ENCODE measurements at places on chromosomes 16 and 17. TPM values are rescaled to one million over a fixed set of nuclear protein-coding genes. Genes with fewer than 3 reads are reported as not detected.
A peak's percentile ranks its signal among the peaks of the same experiment; 100 is the strongest.

GRCh38 chr16:85174871-85175723, 62.8 kb upstream of the CIBAR2 start:
- no peak for DNase-seq
- no peak overlapping the region for H3K4me3 ChIP-seq
- H3K4me1 ChIP-seq: peaks cover 28% of the 10 kb centered on the region
- H3K27me3 ChIP-seq: peaks cover 21% of the 10 kb centered on the region
- H3K36me3 ChIP-seq: no peaks in the 10 kb centered on the region

Gene NCBP3
- total RNA-seq: 72.4 TPM

- no peaks in the 10 kb centered on the region for H3K36me3 ChIP-seq
- no peak for DNase-seq
- no peaks in the 10 kb centered on the region for H3K27me3 ChIP-seq
- H3K27ac ChIP-seq: no peak overlapping the region
Measured at GRCh38 chr16:31262084-31262483, 2.3 kb downstream of the ITGAM start.

Gene CHST6
- total RNA-seq: 6.2 TPM

Gene RBL2
- 44.9 TPM for total RNA-seq

GRCh38 chr16:3020247-3020603, at the start of gene TNFRSF12A:
TSS of gene TNFRSF12A (plus strand) at chr16:3020368. CDS start at chr16:3020398, 30 bp downstream.
- H3K27ac ChIP-seq: no peak within 1 kb of the TSS
- peaks cover 21% of the 10 kb centered on the region for H3K4me1 ChIP-seq
- no peaks in the 10 kb centered on the region for H3K36me3 ChIP-seq

DNA sequence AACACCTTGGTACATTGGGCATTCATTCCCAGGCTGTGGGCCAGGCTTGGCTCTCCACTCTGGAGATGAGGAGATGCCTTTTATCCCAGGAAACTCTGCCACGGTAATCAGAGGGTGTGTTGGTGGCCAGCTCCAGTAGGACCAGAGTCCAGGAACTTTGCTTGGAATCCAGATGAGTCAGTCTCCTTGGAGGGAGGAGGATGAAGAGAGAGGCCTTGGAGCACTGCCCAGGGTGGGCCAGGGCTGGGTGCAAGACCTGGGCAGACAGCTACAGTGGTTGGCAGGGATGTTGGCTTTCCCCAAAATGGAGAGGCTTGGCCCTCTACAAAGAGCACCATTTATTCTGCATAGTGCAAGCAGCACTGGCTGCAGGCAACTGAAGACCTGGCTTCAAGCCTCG, 209.0 kb downstream of the RGS9 start:
- H3K27me3 ChIP-seq: no peaks in the 10 kb centered on the region
- DNase-seq: no peak
- no peak overlapping the region for H3K4me3 ChIP-seq
- no peaks in the 10 kb centered on the region for H3K4me1 ChIP-seq

GRCh38 chr17:28925912-28926365, 23.1 kb upstream of the DHRS13 start:
- DNase-seq: no peak
- no peak overlapping the region for H3K27ac ChIP-seq
- no peaks in the 10 kb centered on the region for H3K4me1 ChIP-seq
- no peaks in the 10 kb centered on the region for H3K27me3 ChIP-seq
- H3K4me3 ChIP-seq: no peak overlapping the region

Gene OR3A3
- total RNA-seq: not detected

- H3K27me3 ChIP-seq: no peaks in the 10 kb centered on the region
- no peaks in the 10 kb centered on the region for H3K36me3 ChIP-seq
- no peak for DNase-seq
- H3K4me1 ChIP-seq: no peaks in the 10 kb centered on the region
- H3K4me3 ChIP-seq: no peak overlapping the region
- H3K27ac ChIP-seq: no peak overlapping the region
Measured at GRCh38 chr17:66337866-66338485, 35.6 kb downstream of the PRKCA start.

- no peak for DNase-seq
- H3K4me1 ChIP-seq: peaks cover 20% of the 10 kb centered on the region
- H3K27ac ChIP-seq: no peak overlapping the region
- no peaks in the 10 kb centered on the region for H3K36me3 ChIP-seq
Measured at GRCh38 chr16:83552228-83552627, 255.6 kb upstream of the HSBP1 start.

- no peaks in the 10 kb centered on the region for H3K27me3 ChIP-seq
- no peaks in the 10 kb centered on the region for H3K36me3 ChIP-seq
Measured at GRCh38 chr17:17351356-17351891, 48.3 kb downstream of the NT5M start.

DNA sequence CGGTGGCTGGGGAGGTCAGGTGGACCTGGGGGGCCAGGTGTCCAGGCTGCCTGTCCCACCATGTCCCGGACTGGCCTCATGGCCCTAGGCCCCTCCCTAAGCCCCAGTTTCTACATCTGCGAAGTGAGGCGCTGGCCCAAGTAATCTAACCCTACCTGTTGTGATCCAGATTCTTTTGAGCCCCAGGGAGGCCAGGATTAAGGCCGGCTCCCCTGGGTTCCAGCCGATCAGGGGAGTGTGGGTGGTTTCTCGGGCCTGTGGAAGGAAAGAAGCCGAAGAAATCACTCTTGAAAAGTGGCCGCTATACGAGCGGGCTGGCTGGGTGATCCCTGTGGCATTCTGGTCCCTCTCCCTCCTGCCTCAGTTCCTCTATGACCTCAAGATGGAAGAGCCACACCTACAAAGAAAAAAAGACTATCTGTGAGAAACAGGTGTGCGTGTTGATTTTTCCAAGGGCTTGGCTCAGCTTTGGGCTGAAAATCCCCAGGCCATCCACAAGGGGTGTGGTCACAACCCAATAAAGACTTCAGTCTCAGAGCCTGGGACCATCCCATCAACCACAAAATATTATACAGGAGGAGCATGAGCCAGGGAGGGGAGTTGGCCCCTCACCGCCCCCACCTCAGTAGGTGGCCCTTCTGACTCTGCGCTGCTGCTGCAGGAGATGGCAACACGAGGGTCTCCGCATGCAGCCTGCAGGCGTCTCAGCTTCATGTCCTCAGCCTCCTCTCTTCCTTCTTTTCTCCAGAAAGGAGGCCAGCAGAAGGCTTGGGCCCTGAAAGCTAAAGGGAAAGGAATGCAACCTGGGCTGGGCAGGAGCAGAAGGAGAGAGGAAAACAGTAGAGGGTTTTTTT, 20.3 kb downstream of the GPR142 start:
- DNase-seq: no peak
- peaks cover 19% of the 10 kb centered on the region for H3K4me1 ChIP-seq
- no peak overlapping the region for H3K27ac ChIP-seq
- H3K4me3 ChIP-seq: no peak overlapping the region
- H3K27me3 ChIP-seq: no peaks in the 10 kb centered on the region

GRCh38 chr17:14470417-14470816, 169.5 kb downstream of the HS3ST3B1 start:
- H3K27ac ChIP-seq: no peak overlapping the region
- DNase-seq: no peak
- peaks cover 5% of the 10 kb centered on the region for H3K4me1 ChIP-seq
- H3K36me3 ChIP-seq: no peaks in the 10 kb centered on the region
- no peak overlapping the region for H3K4me3 ChIP-seq

GRCh38 chr17:57152967-57153528, 68.0 kb downstream of the AKAP1 start:
- no peaks in the 10 kb centered on the region for H3K27me3 ChIP-seq
- H3K27ac ChIP-seq: no peak overlapping the region
- no peaks in the 10 kb centered on the region for H3K4me1 ChIP-seq
- DNase-seq: no peak
- no peaks in the 10 kb centered on the region for H3K36me3 ChIP-seq
- no peak overlapping the region for H3K4me3 ChIP-seq

- no peaks in the 10 kb centered on the region for H3K4me1 ChIP-seq
- no peak within 1 kb of the TSS for H3K27ac ChIP-seq
- peak; percentile 96 for DNase-seq
- H3K27me3 ChIP-seq: no peaks in the 10 kb centered on the region
- no peaks in the 10 kb centered on the region for H3K36me3 ChIP-seq
- H3K4me3 ChIP-seq: peak within 1 kb of the TSS; percentile 99
Measured at GRCh38 chr16:1351582-1352362, at the start of the genes GNPTG and TSR3. TSS of gene GNPTG (plus strand) at chr16:1351931. CDS start at chr16:1351966, 35 bp downstream. TSS of gene TSR3 (minus strand) at chr16:1351878. CDS start at chr16:1351804, 74 bp downstream.

GRCh38 chr16:74439685-74440084, 18.4 kb upstream of the CLEC18B start:
- H3K4me3 ChIP-seq: no peak overlapping the region
- no peaks in the 10 kb centered on the region for H3K36me3 ChIP-seq
- no peak overlapping the region for H3K27ac ChIP-seq
- no peaks in the 10 kb centered on the region for H3K27me3 ChIP-seq
- no peaks in the 10 kb centered on the region for H3K4me1 ChIP-seq

Gene NFATC3
- 34.2 TPM for total RNA-seq

Gene ZNF267
- 22.0 TPM for total RNA-seq

DNA sequence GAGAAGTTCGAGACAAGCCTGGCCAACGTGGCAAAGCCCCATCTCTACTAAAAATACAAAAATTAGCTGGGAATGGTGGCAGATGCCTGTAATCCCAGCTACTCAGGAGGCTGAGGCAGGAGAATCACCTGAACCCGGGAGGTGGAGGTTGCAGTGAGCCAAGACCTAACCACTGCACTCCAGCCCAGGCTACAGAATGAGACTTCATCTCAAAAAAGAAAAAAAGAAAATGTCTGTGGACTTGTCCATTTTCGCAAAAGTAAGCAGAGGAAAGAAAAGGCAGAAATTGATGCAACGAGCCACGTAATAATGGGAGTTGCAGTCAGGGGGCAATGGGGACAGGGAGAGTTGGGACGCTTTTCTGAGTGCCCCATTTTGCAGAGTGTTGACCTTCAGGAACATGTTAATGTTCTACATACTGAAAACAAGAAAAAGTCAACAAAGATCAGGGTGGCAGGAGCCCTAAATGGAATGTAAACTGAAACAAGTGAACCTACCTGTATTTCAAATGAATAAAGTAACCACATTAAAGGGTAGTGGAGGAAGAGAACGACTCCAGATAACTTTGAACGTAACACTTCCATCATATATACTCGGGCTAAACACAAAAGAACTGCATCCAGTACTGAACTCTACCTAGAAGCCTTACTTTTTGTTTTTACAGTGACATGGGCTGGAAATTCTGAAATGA, 76.4 kb downstream of the CNGB1 start:
- H3K4me1 ChIP-seq: peaks cover 9% of the 10 kb centered on the region
- H3K27me3 ChIP-seq: no peaks in the 10 kb centered on the region
- H3K27ac ChIP-seq: no peak overlapping the region
- no peak overlapping the region for H3K4me3 ChIP-seq
- no peak for DNase-seq

Gene GLIS2
- 1.3 TPM for total RNA-seq

DNA sequence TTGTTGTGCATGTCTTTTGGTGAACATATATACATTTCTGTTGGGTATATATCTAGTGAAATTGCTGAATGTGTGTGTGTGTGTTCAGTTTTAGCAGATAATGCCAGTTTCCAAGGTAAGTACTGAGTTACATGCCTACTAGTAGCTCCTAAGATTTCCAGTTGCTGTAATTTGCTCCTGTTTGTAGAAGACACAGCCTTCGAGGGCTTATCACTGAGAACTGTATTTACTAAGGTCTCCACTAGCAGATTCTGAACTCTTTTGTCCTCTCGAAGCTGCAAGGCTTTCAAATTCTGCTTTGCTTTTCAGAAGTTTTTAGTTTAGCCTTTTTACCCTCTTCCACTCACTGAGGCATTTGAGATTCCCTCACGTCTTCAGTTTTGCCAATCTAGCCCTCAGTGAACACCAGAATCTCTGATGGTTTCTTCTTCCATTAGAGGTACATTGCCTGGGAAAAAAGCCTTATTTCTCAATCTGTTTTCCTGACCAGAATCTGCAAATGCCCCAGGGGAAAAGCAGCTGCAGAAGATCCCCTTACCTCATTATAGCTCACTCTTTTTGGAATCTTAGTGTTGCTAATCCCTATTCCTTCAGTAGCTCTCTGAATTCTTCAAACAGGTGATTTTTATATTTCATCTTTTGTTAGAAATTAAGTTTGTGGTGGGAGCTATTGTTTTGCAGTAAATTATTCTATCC, 52.9 kb downstream of the NF1 start:
- H3K4me1 ChIP-seq: peaks cover 27% of the 10 kb centered on the region
- peak; percentile 32 for DNase-seq
- peak overlapping the region; percentile 48 for H3K27ac ChIP-seq
- H3K36me3 ChIP-seq: no peaks in the 10 kb centered on the region
- H3K4me3 ChIP-seq: no peak overlapping the region
- H3K27me3 ChIP-seq: no peaks in the 10 kb centered on the region

GRCh38 chr16:79041206-79041605, 559.3 kb downstream of the MAF start:
- no peaks in the 10 kb centered on the region for H3K27me3 ChIP-seq
- peak; percentile 45 for DNase-seq
- no peak overlapping the region for H3K4me3 ChIP-seq
- H3K27ac ChIP-seq: no peak overlapping the region

Gene TMEM231
- 10.9 TPM for total RNA-seq

DNA sequence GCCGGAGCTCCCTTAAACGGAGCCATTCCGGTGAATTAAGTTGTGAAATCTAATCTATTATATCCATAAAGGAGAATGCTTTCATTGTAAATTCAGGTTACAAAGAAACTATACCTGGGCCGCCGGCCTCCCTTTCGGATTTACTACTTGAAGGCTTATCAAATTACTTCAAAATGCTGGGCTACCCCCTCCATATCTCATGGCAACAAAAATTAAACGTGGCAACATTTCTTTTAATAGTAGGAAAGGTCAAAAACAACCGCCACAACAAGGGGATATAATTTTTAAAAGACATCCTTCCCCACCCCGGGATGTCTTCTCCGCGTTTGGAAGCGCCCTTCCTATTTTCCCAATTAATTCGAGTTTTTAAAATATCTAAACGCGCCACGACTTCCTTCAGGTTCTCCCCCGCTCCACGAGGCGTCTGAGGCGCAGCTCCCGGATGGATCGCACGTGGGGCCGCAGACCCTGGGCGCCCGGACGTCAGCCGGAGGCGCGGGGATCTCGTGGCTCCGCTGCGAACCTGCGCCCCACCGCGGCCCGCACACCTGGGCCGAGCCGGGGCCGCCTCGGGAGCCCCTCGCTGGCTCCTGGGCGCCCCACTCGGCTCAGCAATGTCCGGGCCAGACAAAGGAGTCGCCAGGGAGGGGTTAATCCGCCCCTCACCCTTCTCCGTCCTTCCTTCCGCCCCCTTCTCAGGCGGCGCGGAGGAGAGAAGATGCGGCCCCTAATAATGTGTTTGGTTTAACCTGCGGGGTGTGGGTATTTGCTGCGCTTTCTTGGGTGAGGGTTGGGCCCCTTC, 47.4 kb upstream of the SLC38A10 start:
- peak overlapping the region; percentile 98 for H3K4me3 ChIP-seq
- peak; percentile 81 for DNase-seq
- no peaks in the 10 kb centered on the region for H3K36me3 ChIP-seq
- H3K27me3 ChIP-seq: peaks cover 43% of the 10 kb centered on the region
- no peak overlapping the region for H3K27ac ChIP-seq
- peaks cover 39% of the 10 kb centered on the region for H3K4me1 ChIP-seq

DNA sequence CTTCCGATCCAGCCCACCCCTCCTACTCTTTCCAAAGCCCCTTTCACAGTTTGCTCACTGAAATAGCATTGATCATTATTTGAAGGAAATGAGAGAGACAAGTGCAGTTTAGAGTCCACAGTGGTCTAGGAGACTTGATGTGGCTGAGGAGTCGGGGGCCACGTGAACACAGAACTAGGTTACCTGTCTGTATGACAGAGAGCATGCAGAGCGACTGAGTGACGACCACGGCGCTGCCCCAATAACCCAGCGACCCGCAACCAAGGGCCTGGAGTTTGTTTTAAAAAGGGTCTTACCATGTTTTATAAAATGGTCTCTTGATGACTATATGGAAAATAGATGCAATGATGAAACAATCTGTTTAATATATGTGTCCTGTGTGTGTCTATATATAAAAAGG, 39.5 kb downstream of the NDEL1 start:
- DNase-seq: no peak
- no peaks in the 10 kb centered on the region for H3K4me1 ChIP-seq
- peaks cover 3% of the 10 kb centered on the region for H3K36me3 ChIP-seq

GRCh38 chr16:78244131-78244895, 144.9 kb downstream of the WWOX start:
- H3K27ac ChIP-seq: no peak overlapping the region
- peaks cover 28% of the 10 kb centered on the region for H3K4me1 ChIP-seq
- no peak overlapping the region for H3K4me3 ChIP-seq
- H3K36me3 ChIP-seq: no peaks in the 10 kb centered on the region
- DNase-seq: peak; percentile 24
